CD4-positive, alpha-beta memory T cell (primary cell): ENCODE measurements at places on chromosomes 3 and 15.

- peak; percentile 56 for DNase-seq
Measured at GRCh38 chr3:141644931-141645330, 93.2 kb upstream of the RNF7 start.

DNA sequence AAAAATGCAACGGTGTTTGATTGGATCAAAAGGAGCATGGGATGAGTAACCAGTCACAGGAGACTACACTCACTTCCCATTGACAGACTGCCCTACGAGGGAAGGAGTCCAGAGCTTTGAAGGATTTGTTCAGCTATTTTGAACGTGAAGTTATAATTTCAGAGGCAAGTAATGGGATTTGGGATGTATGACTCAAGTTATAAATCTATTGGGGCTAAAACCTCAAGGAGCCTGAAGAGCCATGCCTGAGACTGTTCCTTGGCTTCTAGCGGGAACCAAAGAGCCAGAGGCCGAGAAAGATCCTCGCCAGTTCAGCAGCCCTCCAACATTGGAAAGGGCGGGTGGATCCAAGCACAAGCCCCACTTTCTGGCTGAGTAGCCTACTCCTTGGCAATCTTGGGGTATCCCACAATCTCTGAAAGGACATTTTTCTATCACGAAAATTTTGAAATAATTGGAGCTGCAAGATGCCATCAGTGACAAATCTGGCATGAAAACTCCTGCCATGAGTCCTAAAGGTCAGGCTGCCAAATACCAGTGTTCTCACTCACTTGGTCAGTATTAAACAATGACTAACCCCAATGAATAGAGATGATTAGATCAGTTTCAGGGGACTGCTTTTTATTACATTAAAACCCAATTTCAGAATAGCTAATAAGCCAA is 48.6 kb upstream of the SLCO2A1 start:
- DNase-seq, result no peak

- DNase-seq, result no peak
Measured at GRCh38 chr3:195881276-195881988, 26.9 kb downstream of the TNK2 start.

- no peak for DNase-seq
Measured at GRCh38 chr15:29968895-29969561, 113.7 kb upstream of the GOLGA8J start.

- DNase-seq, result no peak
Measured at GRCh38 chr3:159829539-159830227, 159.0 kb upstream of the IL12A start.

GRCh38 chr15:25058080-25058785 is 103.4 kb downstream of the SNRPN start:
- no peak for DNase-seq

DNA sequence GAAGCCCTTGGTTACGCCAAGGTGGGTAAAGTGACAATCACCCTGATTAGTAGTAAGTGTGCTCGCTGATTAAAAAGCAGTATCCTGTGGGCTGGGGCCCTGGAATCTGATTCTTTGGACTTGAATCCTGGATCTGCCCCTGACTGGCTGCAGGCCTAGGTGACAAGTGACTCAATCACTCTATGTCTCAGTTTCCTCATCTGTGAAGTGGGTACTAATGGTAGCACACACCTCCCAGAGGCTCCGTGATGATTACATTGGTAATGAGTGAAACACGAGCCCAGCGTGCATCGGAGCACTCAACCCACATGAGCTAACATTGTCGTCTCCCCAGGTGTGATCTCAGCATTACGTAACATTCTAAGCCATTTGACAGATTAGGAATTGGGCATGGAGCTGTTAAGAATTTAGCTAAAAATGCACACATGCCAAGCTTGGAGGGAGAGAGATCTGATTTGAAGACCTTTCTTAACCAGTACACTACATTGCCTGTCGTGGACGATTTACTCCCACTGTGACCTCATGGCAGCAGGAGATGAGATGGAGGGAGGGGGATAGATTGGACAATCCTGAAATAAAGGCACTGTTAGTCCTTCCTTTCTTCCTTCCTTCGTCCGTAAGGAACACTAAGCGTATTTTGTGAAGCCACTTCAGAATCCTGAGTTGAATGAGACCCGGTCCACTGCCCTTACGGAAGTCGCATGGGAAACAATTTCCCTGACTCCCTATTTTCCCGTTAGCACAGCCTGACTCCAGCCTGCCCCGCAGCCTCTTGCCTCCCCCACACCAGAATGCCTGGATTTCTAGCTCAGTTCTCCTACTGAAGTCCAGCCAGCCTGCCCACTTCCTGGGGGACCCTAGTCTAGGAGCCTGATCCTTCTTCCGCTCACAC is 32.1 kb downstream of the MGLL start:
- no peak for DNase-seq

DNA sequence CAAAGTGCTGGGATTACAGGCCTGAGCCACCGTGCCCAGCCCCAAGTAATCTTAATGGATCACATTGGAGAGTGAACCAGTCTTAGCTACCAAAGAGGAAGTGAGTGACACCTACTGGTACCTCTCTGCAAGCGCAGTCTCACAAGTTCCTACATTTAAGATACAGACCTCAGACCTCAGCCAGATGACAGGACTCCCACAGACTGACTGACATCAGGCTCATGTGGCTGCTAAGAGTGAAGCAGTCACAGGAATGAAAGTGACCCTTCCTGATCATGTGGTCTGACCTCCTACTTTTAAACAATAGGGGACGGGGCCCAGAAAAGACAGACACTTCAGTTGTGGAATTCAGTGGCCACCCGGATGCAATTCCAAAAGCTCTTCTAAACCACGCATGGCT is 36.3 kb upstream of the GNB5 start:
- peak; percentile 78 for DNase-seq

DNA sequence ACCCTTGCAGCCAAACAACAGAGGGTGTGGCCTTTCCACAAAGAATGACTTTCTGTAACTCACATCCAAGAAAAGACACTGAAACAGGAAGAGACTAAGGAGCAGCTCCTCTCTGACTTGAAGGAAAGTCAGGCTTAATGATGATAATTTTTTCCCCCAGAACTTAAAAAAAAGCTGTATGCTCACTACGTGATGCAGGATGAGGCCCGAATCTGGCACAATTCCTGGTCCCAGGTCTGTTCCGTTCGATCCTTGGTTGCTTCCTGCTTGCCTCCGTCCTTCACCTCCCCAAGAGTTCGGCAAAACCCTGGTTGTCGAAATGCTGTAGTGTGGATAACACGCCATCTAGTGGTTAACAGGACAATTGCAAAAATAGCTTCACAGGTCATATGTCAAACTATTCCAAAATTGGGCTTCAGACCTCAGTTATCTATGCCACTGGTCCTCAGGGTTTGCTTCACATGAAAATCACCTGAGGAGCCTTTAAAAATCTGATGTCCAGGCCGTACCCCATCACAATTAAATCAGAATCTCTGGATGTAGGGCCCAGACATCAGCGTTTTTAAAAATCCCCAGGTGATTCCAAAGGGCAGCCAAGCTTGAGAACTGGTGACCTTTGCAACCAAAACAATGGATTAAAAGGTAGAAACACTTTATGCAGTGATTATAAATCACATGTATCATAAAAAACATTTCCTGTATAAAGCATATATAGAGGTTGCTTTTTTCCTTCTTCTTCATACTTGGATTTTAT is 28.1 kb upstream of the SYNM start:
- peak; percentile 48 for DNase-seq

DNA sequence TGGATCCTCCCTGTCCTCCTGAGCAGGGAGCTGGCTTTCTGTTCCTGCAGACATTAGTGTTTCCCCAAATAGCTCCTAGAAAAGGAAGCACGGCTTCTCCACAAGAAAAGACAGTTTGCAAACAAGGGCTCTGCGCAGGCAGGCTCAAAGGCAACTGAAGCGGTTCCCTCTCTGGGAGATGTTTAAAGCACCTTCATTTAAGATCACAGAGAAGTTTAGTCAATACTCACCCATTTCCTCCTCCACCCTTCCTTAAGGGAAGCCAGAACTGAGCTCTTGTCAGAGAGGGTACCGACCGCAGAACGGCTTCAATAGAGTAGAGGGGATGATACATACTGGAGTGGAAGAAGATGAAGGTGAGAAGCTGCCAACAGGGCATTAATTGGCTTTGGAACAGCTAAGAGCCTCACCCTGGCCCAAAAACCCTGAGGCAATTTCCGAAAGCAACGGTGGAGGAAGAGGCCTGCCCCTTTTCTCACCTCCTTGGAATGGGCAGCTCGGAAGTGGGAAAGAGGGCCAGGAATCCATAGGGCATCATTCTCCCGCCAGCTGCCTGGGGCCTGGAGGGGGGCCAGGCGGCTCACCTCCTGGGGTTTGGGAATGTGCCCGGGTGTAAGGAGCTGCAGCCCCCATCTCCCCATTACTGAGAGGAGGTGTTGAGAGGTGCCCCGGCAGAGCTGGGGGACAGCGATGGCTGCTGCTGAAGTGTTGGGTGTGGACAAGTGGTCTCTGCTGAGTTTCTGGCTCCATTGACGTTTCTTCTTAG is 4.8 kb upstream of the EPHB3 start:
- DNase-seq, result peak; percentile 58

GRCh38 chr15:99478977-99479376 is 86.8 kb upstream of the MEF2A start:
- DNase-seq, result no peak

DNA sequence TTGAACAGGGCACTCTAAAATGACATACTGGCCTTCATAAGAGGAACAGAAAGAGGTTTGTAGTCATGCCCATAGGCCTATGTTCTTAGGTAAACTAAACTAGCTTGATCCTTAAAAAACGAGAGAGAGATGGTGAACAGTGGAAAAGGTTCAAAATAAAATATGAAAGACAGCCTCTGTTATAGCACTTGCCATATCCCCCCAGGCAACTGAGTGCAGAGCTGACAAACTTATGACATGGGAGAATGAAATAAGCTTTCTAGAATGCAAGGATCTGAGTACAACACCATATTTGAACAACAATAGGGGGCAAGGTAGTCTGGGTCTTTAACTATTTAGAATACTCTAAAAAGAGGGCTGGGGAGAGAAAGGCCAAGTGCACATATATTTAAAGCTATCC is 700.6 kb upstream of the CFAP20DC start:
- DNase-seq, result no peak

DNA sequence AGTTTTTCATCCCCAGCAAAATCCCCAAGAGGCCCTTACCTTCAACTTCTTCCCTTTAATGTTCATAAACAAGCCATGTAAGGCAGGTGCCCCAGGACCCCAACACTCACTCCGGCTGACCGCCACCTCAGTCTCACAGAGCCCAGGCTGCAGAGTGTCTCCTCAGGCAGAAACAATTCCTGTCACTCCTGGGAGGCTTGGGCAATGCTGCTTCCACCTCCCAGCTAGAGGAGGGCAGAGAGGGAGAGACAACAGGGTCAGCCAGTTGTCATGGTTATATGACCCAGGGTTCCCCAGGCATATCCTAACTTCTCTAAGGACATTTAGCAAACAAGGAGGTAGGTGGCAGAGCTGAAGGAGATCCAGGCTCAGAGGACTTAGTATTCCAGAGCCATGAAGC is at the start of gene PLIN1:
PLIN1 (minus strand) TSS at position 156 of the 400 bp plus-strand sequence. CDS start 1,878 bp downstream, outside the sequence.
- DNase-seq, result no peak

- peak; percentile 53 for DNase-seq
Measured at GRCh38 chr3:59425942-59426341, 376.1 kb upstream of the CFAP20DC start.

GRCh38 chr3:193530231-193531165 is 24.2 kb downstream of the ATP13A4 start:
- DNase-seq, result no peak

DNA sequence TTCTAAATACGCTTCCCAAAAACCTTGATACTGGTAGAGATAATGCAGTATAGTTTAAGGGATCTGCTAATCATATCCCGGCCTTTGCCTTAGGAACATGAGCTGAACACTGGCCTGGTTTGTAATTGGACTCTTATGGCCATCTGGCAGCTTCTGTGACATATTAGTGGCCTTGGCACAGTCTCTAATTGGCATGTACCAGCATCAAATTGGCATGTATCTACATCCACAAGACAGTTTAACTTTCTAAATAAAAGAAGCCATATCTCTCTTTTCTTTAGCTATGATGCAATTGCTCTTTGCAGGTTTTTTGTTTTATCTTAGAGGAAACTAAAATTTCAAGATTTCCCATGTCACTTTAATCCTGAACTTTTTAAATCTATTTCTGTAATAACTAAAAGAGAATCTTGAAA is 44.6 kb upstream of the FILIP1L start:
- DNase-seq, result no peak

DNA sequence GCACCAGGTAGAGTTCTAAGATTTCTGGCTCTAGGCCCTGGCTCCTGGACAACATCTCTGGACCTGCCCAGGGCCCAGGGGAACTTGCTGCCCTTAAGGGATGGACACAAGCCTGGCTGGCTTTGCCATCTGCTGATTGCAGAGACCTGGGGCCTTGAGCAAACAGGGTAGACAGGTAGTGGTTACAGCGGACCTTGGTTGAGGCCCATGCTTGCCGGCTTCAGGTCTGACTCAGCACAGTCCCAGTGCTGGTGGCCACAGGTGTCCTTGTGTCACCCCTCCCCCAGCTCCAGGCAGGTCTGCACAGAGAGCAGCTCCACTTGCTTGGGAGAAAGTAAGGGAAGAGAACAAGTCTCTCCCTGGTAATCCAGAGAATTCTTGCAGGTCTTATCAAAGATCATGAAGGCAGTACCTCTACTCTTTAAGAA is 15.9 kb upstream of the ACTL6A start:
- peak; percentile 33 for DNase-seq

DNA sequence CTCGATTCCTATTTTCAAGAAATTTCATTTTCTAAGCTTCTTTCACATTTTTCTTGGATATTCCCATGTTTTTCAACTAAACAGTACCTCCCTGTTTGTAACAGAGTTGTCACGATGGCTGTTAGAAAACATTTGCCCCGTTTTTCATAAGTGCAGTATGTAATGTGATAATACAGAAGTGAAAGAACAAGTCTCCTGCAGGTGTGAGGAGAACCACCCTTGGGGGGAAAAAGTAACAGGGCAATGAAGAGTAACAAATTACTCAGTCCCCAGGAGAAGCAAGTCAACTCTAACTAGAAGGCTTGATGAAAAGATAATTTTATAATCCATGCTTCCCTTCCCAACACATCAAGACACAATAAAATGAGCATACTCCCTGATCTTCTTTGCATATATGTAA is 493.3 kb downstream of the FOXP1 start:
- DNase-seq, result no peak

- no peak for DNase-seq
Measured at GRCh38 chr3:923161-923910, 169.5 kb upstream of the CNTN6 start.

GRCh38 chr15:57649138-57649537 is 57.4 kb upstream of the POLR2M start:
- DNase-seq, result no peak

DNA sequence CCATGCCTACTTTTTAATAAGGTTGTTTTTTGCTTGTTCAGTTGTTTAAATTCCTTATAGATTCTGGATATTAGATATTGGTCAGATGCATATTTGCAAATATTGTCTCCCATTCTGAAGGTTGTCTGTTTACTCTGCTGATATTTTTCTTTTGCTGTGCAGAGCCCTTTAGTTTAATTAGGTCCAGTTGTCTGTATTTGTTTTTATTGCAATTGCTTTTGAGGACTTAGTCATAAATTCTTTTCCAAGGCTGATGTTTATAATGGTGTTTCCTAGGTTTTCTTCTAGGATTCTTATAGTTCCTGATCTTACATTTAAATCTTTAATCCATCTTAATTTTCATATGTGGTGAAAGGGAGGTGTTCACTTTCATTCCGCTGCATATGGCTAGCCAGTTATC is 77.4 kb downstream of the PTPRG start:
- DNase-seq, result no peak
